ENCODE measurements at places on chromosomes 3 and 15.

GRCh38 chr3:53192608-53193007 is 31.6 kb downstream of the PRKCD start:
- DNase-seq, result no peak

DNA sequence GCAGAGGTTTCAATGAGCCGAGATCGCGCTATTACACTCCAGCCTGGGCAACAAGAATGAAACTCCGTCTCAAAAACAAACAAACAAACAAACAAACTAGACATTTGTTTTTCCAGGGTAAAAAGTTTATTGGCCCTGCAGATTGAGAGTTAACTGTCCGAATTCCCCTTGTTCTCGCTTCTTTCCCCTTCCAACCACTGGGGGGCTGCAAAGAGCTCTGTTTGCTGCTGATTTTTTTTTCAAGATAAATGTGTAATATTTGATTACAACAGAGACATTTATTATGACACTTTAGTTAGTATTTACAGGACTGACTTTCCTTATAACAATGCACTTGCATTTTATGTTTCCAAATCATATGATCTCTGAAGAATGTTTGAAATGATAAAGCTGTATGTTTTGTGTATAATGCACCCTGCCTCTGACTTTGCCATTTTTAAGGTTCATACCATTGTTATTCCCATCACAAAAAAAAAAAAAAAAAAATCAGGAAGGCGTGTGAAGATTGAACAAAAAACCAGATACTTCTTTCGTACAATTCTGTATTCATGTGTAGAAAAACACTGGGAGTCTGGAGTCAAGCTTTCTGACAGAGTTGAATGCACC is 2.8 kb downstream of the CLSTN2 start:
- DNase-seq, result peak; percentile 31

- DNase-seq, result no peak
These were observed 104.6 kb upstream of the SLC6A6 start for GRCh38 chr3:14297784-14298236.

GRCh38 chr15:62998262-62998890 is 44.2 kb upstream of the TPM1 start:
- no peak for DNase-seq

- DNase-seq, result no peak
These were observed 52.5 kb upstream of the LINGO1 start for GRCh38 chr15:77685082-77685815.

DNA sequence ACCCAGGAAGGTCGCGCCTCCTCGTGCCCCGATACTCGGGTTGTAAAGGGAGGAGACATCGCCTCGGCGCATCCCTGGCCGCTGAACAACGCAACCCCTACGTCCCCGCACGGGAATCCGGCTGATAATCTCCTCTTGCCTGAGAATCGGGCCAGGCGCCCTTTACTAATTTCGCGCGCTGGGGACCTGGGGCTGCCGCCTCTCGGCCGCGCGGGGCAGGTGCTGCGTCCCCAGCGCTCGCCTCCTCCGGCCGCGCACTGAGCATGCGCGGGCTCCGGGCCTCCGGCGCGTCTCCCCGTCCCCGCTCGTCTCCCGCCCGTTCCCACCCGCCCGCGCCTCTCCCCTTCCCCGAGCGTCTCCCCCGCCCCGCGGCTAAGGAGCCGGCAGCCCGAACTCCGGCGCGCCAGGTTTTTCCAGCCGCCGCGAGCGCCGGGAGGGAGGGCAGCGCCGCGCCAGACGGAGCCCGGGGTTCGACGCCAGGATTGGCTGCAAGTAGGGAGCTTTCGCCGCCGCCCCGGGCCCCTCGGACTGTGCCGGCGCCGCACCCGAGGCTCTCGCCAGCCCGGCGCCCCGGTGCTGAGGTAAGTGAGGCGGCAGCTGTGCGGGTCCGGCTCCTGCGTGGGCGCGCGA is at the start of gene CNTN4:
Gene CNTN4, plus strand, starts transcription at position 469 of the 630 bp plus-strand sequence.
- DNase-seq, result peak; percentile 43

DNA sequence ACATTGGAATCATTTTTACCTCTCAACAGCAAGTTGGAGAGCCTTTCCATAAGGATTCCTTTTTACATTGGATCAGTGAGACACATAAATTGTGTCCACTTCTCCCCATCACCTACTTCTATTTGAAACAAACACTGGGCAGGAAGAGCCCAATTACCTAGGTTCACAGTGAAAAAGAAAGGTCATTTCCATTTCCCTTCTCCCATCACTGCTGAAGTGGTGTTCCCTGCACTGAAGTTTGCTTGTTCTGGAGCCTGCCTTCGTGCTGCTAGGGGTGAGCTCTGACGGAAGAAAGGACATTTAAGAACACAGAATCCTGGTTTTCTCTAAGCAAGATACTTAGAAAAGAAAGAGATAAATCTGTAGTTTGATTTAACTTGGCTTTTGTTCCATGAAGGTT is 123.8 kb upstream of the ZBTB20 start:
- no peak for DNase-seq

GRCh38 chr3:66479532-66479947 is 21.3 kb downstream of the LRIG1 start:
- no peak for DNase-seq

DNA sequence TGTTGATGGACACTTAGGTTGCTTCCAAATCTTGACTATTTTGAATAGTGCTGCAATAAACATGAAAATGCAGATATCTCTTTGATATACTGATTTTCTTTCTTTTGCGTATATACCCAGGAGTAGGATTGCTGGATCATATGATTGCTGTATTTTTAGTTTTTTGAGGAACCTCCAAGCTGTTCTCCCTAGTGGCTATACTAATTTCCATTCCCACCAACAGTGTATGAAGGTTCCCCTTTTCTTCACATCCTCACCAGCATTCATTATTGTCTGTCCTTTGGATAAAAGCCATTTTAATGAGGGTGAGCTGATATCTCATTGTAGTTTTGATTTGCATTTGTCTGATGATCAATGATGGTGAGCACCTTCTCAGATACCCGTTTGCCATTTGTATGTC is 12.5 kb downstream of the PATL2 start:
- DNase-seq, result no peak

DNA sequence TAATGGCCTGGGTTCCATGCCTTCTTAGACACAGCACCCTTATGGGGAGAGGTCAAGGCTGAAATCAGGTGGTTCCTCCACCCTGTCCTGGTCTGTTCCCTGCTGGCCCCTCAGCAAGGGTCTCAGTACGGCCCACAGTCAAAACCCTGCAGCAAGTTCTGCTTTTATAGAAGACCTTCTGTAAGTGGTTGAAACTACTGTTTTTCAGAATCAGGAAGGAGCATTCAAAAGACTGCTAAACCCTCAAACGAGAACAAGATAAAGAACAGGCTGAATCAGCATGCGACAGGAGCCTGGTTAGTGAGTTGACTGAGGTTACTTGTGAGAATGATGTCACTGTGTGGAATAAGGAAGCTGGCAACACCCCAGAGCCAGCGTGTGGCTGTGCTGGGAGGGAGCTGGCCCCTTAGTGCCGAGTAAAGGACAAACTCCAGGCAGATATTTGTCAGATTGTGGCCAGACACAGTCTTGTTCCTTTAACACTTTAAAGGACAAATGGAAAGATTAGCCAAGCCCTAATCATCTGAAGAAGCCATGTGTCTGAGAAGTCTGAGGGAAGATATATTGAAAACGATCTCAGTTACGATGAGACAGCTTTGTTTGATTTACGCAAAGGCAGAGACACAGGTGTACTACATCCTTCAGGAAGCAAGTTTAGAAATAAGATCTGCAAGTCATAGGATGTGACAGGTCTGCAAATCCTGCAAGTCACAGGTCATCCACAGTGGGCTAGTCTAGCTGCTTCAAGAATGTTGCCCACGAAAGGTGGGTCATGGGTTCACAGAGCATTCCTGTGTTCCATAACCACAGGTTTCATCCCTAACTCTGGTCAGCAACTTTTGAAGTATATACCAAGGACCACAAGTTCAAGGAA is 54.0 kb downstream of the B3GNT5 start:
- DNase-seq, result peak; percentile 66

DNA sequence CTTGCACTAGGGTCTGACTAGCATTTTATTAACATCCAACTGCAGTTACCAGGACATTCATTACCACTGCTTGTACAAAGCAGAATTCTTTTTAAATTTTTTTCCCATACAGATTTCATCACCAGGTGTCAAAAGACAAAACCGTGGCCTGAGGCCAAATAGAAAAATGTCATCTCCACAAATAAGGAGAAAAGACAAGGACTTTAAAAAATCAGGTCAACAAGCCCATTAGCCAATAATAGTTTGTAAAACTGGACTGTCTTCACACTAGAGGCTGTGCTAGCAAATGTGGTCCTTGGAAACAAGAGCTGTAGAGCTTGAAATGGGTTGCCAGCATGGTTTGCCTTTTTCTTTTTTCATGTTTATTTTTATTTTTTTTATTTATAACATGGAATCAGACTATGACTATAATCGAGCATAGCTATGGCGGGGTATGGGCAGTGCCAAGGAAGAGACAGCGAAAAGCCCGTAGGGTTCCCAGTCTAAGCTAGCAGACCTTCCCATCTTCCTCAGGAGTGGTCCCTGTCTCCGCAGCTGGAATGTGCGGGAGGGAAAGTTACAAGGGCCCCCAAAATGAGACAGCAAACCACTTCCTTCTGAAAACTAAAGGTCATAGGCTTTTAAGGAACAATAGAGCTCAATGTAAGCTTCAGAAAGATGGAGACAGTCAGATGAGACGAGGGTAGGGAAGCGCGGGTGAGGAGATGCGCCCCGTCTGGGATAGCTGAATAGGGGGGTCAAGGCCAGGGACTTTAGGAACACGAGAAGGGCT is 1.5 kb downstream of the PTPN9 start:
- DNase-seq, result no peak

Data from activated CD4-positive, alpha-beta T cell treated with anti-CD3 and anti-CD28 coated beads for 48 hours (primary cell).